Psoas muscle (tissue), 8 donors: ENCODE measurements at places on chromosomes 4 and X.

- DNase-seq = no peak
Measured at GRCh38 chr4:114272226-114272625, 292.8 kb upstream of the ARSJ start.

DNA sequence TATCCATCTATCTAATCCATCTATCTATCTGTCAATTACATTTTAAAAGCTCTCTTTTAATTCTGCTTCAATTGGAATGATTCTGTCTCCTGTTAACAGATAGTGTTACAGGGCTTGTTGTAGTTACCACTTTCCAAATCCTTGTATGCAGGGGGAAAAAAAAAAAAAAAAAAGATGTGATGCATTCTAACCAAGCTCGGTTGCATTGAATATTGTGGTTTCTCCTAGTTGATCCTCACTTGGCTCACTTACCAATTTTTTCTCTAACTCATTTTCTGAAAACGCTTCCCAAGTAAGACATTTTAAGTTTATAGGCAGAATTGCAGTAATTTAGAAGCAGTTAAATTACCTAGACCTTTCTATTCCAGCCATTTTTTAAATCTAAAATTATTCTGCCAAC is 327.9 kb upstream of the PITX2 start:
- no peak for DNase-seq

DNA sequence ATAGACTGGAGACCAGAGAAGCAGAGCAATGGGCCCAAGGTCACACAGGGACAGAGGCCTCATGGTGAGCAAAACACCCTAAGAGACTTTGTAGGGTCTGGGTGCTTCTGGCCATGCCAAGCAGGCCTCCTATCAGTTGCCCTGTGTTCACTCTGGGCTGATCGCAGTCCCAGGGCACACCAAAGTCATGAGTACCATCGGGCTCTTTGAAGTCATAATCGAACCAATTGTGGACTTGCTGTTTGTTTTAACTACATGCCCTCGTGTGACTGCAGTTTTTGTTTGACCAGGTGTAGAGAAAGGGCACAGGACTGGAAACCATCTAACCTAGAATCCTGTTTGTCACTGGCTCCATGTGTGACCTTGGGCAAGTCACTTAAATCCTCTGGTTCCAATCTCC is 172.5 kb upstream of the CPEB2 start:
- no peak for DNase-seq

DNA sequence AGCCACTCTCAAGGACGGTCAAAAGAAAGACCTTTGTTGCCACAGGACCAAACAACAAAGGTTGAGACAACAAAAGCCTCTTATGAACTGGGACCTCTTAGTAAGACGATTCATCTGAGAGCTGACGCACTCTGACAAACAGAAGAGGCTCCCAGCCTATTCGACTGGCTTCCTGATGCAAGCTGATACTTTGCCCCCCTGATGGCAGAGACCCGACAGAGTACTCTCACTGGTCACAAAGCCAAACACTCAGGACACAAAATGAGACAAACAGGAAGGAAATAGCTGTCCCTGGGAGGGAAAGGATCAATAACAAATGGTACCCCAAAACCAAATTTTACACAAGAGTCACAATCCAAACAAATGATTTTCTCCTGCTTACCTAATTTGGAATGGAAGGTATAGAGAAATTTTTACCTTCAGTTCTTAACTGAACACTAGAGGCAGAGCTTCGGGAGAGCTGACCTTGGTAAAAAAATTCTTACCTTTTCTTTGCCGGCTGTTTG is 75.2 kb upstream of the PLAC8 start:
- no peak for DNase-seq
